ENCODE measurements at places on chromosomes 1 and 21.

GRCh38 chr1:37290718-37291117, 183.7 kb upstream of the ZC3H12A start:
- no peak for DNase-seq

- DNase-seq, result peak; percentile 70
Observed at GRCh38 chr1:212457740-212458338, 25.1 kb downstream of the NENF start.

GRCh38 chr1:3091334-3091733, 22.3 kb downstream of the PRDM16 start:
- no peak for DNase-seq

GRCh38 chr1:160047111-160047991, 15.6 kb upstream of the PIGM start:
- no peak for DNase-seq

GRCh38 chr1:88461007-88461406, 223.1 kb upstream of the PKN2 start:
- no peak for DNase-seq

- no peak for DNase-seq
Observed at GRCh38 chr1:81424061-81424460, 376.7 kb upstream of the ADGRL2 start.

- DNase-seq, result no peak
Observed at GRCh38 chr1:110899458-110899843, 26.5 kb downstream of the CD53 start.

DNA sequence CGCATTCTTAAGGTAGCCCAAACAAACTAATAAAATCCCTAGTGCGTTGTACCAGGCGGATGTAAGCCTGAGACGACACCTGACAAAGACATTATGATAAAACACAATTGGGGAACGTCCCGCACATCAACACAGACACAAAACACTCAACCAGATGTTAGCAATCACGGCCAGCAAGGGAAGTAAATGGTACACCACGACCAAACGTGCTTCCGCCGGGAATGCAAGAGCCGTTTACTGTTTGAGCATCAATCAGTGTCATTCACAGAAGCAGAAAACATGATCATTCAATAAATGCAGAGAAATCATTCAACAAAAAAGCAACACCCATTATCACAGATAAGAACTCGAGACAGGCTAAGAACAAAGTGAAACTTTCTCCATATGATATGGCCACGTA, 49.4 kb upstream of the COL18A1 start:
- DNase-seq, result peak; percentile 29

GRCh38 chr1:13781907-13782633, 82.1 kb downstream of the PRDM2 start:
- DNase-seq, result no peak

DNA sequence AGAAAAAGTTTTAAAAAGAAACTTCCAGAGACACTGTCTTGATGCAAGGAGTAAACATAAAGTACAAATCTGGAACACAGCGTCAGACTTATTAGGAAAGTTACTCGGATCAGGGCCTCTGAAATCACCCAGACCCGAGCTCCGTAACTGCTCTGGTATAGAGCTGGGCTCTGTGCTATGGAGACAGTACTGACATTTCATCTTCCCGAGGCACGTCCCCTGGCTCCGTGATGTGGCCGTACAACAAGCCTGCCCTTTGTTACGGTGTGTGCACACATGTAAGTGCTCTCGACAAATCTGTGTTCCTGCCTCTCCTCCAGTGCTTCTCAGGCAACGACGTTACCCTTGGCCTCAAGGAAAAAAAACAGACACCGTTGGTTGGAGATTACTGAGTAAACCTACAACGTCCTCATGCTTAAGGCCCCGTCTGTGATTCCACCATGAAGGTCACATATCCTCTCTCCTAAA, 107.0 kb upstream of the IRF2BP2 start:
- DNase-seq, result no peak

DNA sequence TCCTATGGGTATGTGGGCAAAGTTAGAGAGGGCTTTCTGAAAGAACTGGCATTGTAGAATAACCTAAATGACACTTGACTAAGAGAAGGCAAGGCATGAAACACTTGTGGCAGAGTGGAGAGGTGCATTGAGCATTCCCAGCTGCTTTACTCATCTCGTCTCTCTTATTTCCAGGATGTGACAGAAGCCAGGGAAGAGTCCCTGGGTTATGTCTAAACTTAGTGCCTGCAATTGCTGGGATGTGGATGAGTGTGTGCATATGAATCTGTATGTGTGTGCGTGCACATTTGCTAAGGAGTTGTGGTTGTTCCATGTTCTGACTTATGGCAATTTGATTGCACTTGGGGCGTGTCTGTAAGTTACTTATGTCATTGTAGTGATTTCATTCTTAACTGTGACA, 1326.5 kb upstream of the B3GALT2 start:
- no peak for DNase-seq

- DNase-seq, result no peak
Observed at GRCh38 chr1:94725566-94725965, 94.6 kb upstream of the SLC44A3 start.

- DNase-seq, result no peak
Observed at GRCh38 chr1:235714205-235714897, 64.8 kb upstream of the GNG4 start.

DNA sequence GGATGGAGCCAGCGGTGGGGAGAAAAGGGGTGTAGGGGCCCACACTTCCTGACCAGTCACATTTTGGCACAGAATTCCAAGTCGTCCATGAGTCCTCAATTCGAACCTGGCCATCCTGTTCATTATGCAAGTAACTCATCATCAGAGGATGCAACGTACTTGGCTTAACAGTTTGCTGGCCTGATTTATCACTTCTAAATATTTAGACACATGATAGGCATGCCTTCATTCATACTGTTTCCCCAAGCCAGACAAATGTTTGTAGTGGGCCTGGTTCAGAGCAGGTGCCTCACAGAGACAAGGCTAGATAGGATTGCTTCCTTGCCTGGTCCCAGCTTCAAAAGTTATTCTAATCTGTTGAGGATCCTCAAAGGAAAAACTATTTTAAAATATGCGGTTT, 66.7 kb downstream of the WLS start:
- DNase-seq, result no peak

- DNase-seq, result peak; percentile 88
Observed at GRCh38 chr1:225896937-225897549, 8.1 kb upstream of the LEFTY1 start.

DNA sequence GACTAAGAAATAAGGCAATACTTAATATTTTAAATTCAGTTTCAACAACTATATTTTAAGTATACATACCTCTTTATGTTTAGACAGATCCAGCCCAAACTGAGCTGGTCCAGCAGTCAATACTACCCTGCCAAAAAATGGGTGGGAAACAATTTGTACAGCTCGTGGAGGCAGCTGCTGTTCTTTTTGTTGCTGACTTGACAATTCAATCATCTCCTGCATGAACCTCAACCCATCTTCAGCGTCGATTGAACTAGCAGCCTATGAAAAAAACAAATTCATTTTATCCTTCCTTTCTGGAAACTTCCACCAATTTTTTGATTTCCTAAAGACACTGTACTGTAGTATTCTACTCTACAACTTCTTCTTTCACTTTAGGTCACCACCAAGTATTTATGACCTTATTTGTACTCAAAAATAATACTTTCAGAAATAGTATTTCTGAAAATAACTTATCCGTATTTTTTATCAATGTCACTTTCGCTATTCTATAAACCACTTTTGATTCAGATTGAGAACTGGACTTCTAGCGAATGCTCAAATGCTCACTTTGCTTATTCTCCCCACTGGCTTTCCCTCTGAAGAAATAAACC, 46.5 kb downstream of the EDEM3 start:
- no peak for DNase-seq

GRCh38 chr1:167184081-167184480, 36.6 kb upstream of the POU2F1 start:
- no peak for DNase-seq

All from Jurkat, Clone E6-1 (cell line).